ENCODE measurements at places on chromosomes 11 and 22. TPM values are rescaled to one million over a fixed set of nuclear protein-coding genes. Genes with fewer than 3 reads are reported as not detected.
A peak's percentile ranks its signal among the peaks of the same experiment; 100 is the strongest.

- peak overlapping the region; percentile 72 for H3K27ac ChIP-seq
- DNase-seq = no peak
- H3K27me3 ChIP-seq = no peaks in the 10 kb centered on the region
- H3K4me3 ChIP-seq = peak overlapping the region; percentile 47
Measured at GRCh38 chr22:39173787-39174497, 21.5 kb upstream of the CBX7 start.

PSMC3 gene
- total RNA-seq = 59.2 TPM

TNNI2 gene
- total RNA-seq = 0.61 TPM

DNA sequence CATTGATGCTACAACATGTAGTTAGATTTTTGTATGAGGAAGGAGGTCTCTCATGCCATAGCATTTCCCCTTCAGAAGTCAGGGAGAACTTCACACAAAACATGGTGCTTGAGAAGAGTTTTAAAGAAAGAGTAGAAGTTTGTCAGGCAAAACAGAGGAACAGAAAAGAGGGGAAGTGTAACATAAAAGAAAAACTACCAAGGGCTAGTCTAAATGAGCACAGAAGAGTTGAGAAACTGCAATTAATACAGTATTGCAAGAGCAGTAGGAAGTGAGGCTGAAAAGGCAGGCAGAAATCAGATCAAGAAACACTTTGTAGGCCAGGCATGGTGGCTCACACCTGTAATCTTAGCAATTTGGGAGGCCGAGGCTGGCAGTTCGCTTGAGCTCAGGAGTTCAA, 61.0 kb downstream of the FAM168A start:
- H3K4me3 ChIP-seq = no peak overlapping the region
- H3K36me3 ChIP-seq = no peaks in the 10 kb centered on the region
- no peak overlapping the region for H3K27ac ChIP-seq
- DNase-seq = no peak
- H3K4me1 ChIP-seq = peaks cover 9% of the 10 kb centered on the region

GRCh38 chr11:65291613-65292012, 23.1 kb upstream of the CDC42EP2 start:
- H3K36me3 ChIP-seq = peaks cover 82% of the 10 kb centered on the region
- H3K27me3 ChIP-seq = no peaks in the 10 kb centered on the region
- no peak overlapping the region for H3K4me3 ChIP-seq
- no peak for DNase-seq

Measured in naive thymus-derived CD4-positive, alpha-beta T cell (primary cell).